ENCODE measurements at places on chromosomes 7 and 10. TPM values are rescaled to one million over a fixed set of nuclear protein-coding genes. Genes with fewer than 3 reads are reported as not detected.

C7orf33 gene
- total RNA-seq = not detected

SLC13A1 gene
- total RNA-seq = not detected

ABCA13 gene
- 0.05 TPM for total RNA-seq

PRSS37 gene
- not detected for total RNA-seq

ADCYAP1R1 gene
- 0.08 TPM for total RNA-seq

CRYGN gene
- total RNA-seq = not detected

DGKI gene
- 0.86 TPM for total RNA-seq

VSTM4 gene
- 0.36 TPM for total RNA-seq

ZCWPW1 gene
- total RNA-seq = 1.3 TPM

CTAGE8 gene
- not detected for total RNA-seq

AOAH gene
- not detected for total RNA-seq

CCDC172 gene
- not detected for total RNA-seq

ANKRD2 gene
- total RNA-seq = 4.4 TPM

CRPPA gene
- 0.67 TPM for total RNA-seq

FOXK1 gene
- total RNA-seq = 11.3 TPM

CALCR gene
- not detected for total RNA-seq

MRLN gene
- not detected for total RNA-seq

LRRC61 gene
- total RNA-seq = not detected

HPSE2 gene
- not detected for total RNA-seq

AS3MT gene
- 0.94 TPM for total RNA-seq

CNNM1 gene
- 23.8 TPM for total RNA-seq

PCGF6 gene
- total RNA-seq = 7.7 TPM

NPY4R2 gene
- 15.2 TPM for total RNA-seq

DPP6 gene
- not detected for total RNA-seq

PIK3AP1 gene
- total RNA-seq = 0.92 TPM

PAPOLB gene
- not detected for total RNA-seq

MAD1L1 gene
- total RNA-seq = 26.5 TPM

AIMP2 gene
- 95.2 TPM for total RNA-seq

CCSER2 gene
- total RNA-seq = 13.8 TPM

ARHGAP22 gene
- total RNA-seq = 3.7 TPM

EPHB6 gene
- 0.53 TPM for total RNA-seq

NUTM2B gene
- total RNA-seq = 0.19 TPM

CLCN1 gene
- 0.06 TPM for total RNA-seq

GNB2 gene
- total RNA-seq = 236 TPM

FZD1 gene
- 2.7 TPM for total RNA-seq

PHYH gene
- total RNA-seq = 34.4 TPM

MALRD1 gene
- not detected for total RNA-seq

EVX1 gene
- not detected for total RNA-seq

WNT2 gene
- total RNA-seq = 0.06 TPM

Measured in A549 treated with RU486 at 1 μM for 4 hours (cell line).